PC-9 (cell line): ENCODE measurements at places on chromosomes 11 and 22. TPM values are rescaled to one million over a fixed set of nuclear protein-coding genes. Genes with fewer than 3 reads are reported as not detected.

DNA sequence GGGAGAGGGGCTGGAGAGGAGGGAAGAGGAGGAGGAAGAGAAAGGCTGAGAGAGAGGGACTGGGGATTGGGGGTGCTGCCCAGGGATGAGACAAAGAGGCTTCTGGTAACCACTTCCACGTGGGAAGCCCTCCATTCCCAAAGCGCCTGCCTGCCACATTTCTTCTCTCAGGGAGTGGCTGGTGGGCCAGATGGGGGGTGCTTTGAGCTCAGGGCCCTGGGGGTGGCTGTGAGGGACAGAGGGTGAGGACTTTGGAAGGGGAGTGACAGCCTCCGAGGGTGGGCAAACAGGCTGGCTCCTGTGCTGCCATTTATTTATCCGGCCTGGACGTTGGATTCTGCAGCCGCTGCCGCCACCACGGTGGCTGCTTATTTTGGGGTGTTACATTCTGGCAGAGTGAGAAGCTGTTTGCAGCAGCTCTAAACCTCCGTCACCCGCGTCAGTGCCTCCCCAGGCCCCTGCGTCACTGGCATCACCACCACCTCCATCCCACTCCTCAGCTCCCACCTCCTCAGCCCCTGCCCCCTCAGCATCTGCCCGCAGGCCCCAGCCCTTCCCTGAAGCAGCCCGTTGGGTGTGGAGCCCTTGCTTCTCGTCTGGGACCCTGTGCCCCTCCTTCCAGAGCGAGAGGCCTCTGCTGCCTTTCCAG, 1.6 kb downstream of the RTN4RL2 start:
- peaks cover 22% of the 10 kb centered on the region for H3K4me1 ChIP-seq
- H3K4me3 ChIP-seq, result no peak overlapping the region
- H3K27me3 ChIP-seq, result peaks cover 22% of the 10 kb centered on the region
- DNase-seq, result no peak

DNA sequence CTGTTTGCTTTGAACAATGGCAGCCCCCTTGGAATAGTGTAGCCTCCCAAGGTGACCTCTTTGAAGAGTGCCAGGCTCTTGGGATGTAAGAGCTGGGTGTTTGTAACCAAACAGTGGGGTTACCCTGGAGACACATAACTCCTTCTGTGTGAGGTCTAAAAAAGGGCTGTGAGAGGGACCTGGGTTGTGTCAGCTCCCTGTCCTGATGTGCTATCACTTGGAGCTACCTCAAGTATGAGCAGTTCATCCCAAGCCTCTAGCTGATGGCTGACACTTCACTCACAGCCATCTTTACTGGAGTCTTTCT, 40.2 kb downstream of the TSPAN18 start:
- H3K36me3 ChIP-seq, result no peaks in the 10 kb centered on the region
- no peaks in the 10 kb centered on the region for H3K4me1 ChIP-seq
- H3K4me3 ChIP-seq, result no peak overlapping the region
- no peak overlapping the region for H3K27ac ChIP-seq
- peaks cover 8% of the 10 kb centered on the region; the same call in 1 of the 2 replicates for H3K27me3 ChIP-seq

DNA sequence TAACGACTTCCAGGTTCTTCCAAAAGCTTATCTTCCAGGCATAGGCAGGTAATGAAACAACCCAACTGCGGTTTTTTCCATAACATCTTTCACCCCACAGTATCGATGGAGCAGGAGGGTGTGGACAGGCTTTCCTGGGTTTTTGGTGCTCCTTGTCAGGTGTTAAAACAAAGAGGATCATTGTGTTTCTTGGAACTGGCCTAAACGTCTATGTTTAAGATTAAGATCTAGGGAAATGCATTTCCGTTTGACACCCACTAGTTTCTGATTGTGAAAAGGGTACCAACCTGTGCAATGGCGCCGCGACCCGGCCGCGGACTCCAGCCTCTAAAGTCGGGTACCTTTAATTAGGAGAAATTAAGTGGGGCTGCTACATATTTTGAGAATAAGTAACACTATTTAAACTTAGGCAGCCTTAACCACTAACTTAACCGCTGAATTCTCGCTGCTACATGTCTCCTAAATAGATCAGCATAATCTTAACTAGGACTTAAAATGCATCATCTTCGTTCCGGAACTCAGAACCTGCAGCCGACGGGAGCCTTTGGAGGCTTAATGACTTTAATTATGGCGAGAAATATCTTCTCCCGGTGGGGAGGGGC, 31.5 kb downstream of the C22orf31 start:
- peak overlapping the region; percentile 93 for H3K27ac ChIP-seq
- H3K4me3 ChIP-seq, result peak overlapping the region; percentile 74
- no peaks in the 10 kb centered on the region for H3K27me3 ChIP-seq
- H3K4me1 ChIP-seq, result peaks cover 46% of the 10 kb centered on the region

DNA sequence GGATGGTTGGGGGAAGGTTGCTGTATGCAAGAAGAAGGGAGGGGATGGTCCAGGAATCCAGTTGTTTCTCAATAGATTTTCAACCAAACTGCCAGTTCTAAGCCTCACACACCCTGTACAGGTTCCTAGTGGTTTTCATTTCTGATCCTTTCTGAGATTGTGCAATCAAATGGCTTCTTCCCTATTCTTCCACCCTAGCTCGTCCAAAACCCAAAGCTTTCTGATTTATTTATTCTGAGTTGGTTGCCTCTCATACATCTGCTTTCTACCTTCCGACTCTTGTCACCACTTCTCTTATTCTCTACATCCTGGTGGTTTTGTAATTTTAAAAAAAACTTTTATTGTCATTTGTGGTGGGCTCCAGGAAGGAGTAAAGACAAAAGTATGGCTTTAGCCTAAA, 12.6 kb downstream of the OR5A2 start:
- no peak for DNase-seq
- no peaks in the 10 kb centered on the region for H3K4me1 ChIP-seq
- no peak overlapping the region for H3K4me3 ChIP-seq
- 0 out of 2 replicates have a peak, but pooled peaks cover 6% of the 10 kb centered on the region for H3K27me3 ChIP-seq
- H3K27ac ChIP-seq, result no peak overlapping the region

GRCh38 chr11:124890683-124891372, 6.8 kb downstream of the ROBO4 start:
- H3K4me3 ChIP-seq, result no peak overlapping the region
- no peak for DNase-seq
- H3K27ac ChIP-seq, result no peak overlapping the region
- H3K4me1 ChIP-seq, result no peaks in the 10 kb centered on the region
- H3K36me3 ChIP-seq, result no peaks in the 10 kb centered on the region

- H3K4me1 ChIP-seq, result peaks cover 33% of the 10 kb centered on the region
- peak overlapping the region; percentile 56 for H3K27ac ChIP-seq
- DNase-seq, result peak; percentile 47
- no peaks in the 10 kb centered on the region for H3K27me3 ChIP-seq
Observed at GRCh38 chr22:46053563-46054090, 76.7 kb upstream of the WNT7B start.

DNA sequence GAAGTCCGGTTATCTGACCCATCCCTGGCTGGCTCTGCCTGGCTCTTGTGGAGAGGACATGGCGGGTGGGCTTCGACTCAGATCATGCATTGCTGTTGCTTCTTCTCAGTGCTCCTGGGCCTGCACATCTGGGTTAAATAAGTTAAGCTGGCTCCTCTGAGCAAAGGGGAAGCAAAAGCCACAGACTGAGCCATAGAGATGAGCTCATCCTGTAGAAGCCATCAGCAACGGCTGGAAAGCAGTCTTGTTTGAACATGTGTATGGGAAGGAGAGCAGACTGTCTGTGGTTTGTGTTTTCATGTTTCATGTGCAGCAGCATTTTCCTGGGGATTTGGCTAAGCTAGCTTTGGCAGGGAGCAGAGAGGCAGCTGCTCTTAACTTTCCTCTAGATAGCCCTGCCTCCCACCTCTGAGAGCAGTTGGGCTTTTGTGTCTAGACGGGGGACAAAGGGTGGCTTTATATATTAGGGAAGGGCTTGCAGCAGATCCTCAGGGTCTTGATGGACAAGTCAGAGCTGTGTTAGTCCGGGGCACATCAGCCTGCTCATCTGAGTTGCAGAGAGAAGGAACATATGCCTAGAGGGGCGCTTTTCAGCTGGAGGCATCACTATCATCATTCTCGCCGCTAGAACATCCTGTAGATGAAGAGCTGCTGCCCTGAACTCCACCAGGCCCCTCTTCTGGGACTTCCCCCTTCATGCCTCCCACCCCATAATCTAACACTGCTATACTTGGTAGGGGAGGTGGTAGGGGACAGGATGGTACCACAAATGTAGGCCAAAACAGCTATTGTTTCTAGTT, 14.9 kb downstream of the DCPS start:
- no peak overlapping the region for H3K4me3 ChIP-seq
- H3K36me3 ChIP-seq, result 0 out of 2 replicates have a peak, but pooled peaks cover 8% of the 10 kb centered on the region
- no peak for DNase-seq
- H3K27me3 ChIP-seq, result no peaks in the 10 kb centered on the region
- H3K4me1 ChIP-seq, result no peaks in the 10 kb centered on the region
- no peak overlapping the region for H3K27ac ChIP-seq

GRCh38 chr22:40050258-40050657, 55.5 kb downstream of the FAM83F start:
- peaks cover 15% of the 10 kb centered on the region for H3K4me1 ChIP-seq
- DNase-seq, result no peak
- no peaks in the 10 kb centered on the region for H3K36me3 ChIP-seq
- H3K27me3 ChIP-seq, result no peaks in the 10 kb centered on the region
- H3K27ac ChIP-seq, result no peak overlapping the region
- H3K4me3 ChIP-seq, result no peak overlapping the region

- no peak overlapping the region for H3K4me3 ChIP-seq
- no peaks in the 10 kb centered on the region for H3K27me3 ChIP-seq
- no peak overlapping the region for H3K27ac ChIP-seq
Observed at GRCh38 chr11:31325160-31325559, 44.4 kb downstream of the DCDC1 start.

- no peaks in the 10 kb centered on the region; the same call in 1 of the 2 replicates for H3K4me1 ChIP-seq
- H3K27ac ChIP-seq, result no peak overlapping the region
- H3K4me3 ChIP-seq, result no peak overlapping the region
- peaks cover 75% of the 10 kb centered on the region for H3K27me3 ChIP-seq
- no peak for DNase-seq
Observed at GRCh38 chr22:43860126-43860525, 2.2 kb downstream of the SULT4A1 start.

GRCh38 chr11:27296497-27296896, 66.5 kb downstream of the CCDC34 start:
- H3K27ac ChIP-seq, result no peak overlapping the region
- H3K4me3 ChIP-seq, result no peak overlapping the region
- H3K4me1 ChIP-seq, result no peaks in the 10 kb centered on the region
- DNase-seq, result peak; percentile 4
- no peaks in the 10 kb centered on the region for H3K36me3 ChIP-seq

GRCh38 chr11:124754710-124755109, 2.7 kb upstream of the VSIG2 start:
- no peak overlapping the region for H3K4me3 ChIP-seq
- H3K27ac ChIP-seq, result no peak overlapping the region
- H3K27me3 ChIP-seq, result no peaks in the 10 kb centered on the region
- H3K4me1 ChIP-seq, result peaks cover 33% of the 10 kb centered on the region
- H3K36me3 ChIP-seq, result no peaks in the 10 kb centered on the region

GRCh38 chr11:103995896-103996295, 40.5 kb upstream of the DDI1 start:
- H3K27ac ChIP-seq, result no peak overlapping the region
- no peak for DNase-seq
- H3K27me3 ChIP-seq, result no peaks in the 10 kb centered on the region
- no peaks in the 10 kb centered on the region for H3K36me3 ChIP-seq
- no peaks in the 10 kb centered on the region for H3K4me1 ChIP-seq
- no peak overlapping the region for H3K4me3 ChIP-seq

DNA sequence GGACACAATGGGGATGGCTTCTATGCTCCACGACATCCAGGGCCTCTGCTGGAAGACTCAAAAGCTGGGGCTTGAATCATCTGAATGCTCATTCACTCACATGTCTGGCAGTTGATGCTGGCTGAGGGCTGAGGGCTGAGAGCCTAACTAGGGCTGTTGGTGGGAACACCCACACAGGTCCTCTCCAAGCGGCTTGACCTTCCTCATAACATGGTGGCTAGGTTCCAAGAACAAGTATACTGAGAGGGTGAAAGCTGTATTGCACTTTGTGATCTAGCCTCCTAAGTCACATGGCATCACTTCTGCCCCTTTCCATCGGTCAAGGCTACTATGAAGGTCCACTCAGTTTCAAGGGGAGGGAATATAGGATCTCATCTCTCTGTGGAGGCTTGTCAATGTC, 7.5 kb downstream of the TMEM151A start:
- peaks cover 11% of the 10 kb centered on the region; the same call in 1 of the 2 replicates for H3K27me3 ChIP-seq
- DNase-seq, result no peak
- H3K4me3 ChIP-seq, result no peak overlapping the region
- H3K4me1 ChIP-seq, result no peaks in the 10 kb centered on the region

DNA sequence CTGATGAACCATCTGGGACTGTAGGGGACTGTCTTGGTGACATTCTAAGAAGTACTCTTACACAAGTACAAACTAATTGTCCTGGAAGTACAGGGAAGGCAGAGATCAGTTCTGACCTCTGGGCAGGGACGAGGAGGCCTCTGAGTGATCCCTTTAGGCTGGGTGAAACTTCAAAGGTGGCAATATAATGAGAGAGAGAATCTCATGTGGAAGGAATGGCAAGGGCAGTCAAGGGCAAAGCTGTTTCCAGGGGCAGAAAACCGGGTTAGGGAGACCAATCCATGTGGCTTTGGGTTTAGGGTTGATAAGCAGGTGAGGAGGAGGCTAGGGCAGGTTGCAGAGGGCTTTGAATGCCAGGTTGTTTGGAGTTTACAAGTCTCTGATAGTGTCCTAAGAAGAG, 21.3 kb upstream of the MYH9 start:
- peak overlapping the region; percentile 89 for H3K27ac ChIP-seq
- peaks cover 80% of the 10 kb centered on the region for H3K4me1 ChIP-seq
- H3K36me3 ChIP-seq, result no peaks in the 10 kb centered on the region
- no peak for DNase-seq
- peak overlapping the region; percentile 43; the same call in 1 of the 2 replicates for H3K4me3 ChIP-seq

GRCh38 chr11:69308936-69309615, 15.1 kb downstream of the MYEOV start:
- H3K36me3 ChIP-seq, result peaks cover 78% of the 10 kb centered on the region
- H3K4me3 ChIP-seq, result no peak overlapping the region
- H3K27me3 ChIP-seq, result no peaks in the 10 kb centered on the region
- H3K4me1 ChIP-seq, result peaks cover 23% of the 10 kb centered on the region; the same call in 1 of the 2 replicates
- no peak for DNase-seq

The TTC28 gene
- 6.7 and 8.5 TPM in 2 replicates for total RNA-seq

The KIRREL3 gene
- total RNA-seq, result 1.9 and 2.2 TPM in 2 replicates

The BLID gene
- 1.8 and 2.0 TPM in 2 replicates for total RNA-seq

The TMEM86A gene
- total RNA-seq, result 1.4 and 2.1 TPM in 2 replicates

The SHANK3 gene
- 5.8 and 7.6 TPM in 2 replicates for total RNA-seq

The P2RX6 gene
- 2.4 and 2.7 TPM in 2 replicates for total RNA-seq

The CHST1 gene
- not detected in 2 replicates for total RNA-seq

The C11orf21 gene
- total RNA-seq, result not detected in 2 replicates

The CDC42BPG gene
- total RNA-seq, result 31.3 and 33.8 TPM in 2 replicates

The MYEOV gene
- 182 and 232 TPM in 2 replicates for total RNA-seq
